ENCODE measurements at places on chromosomes 12 and 14. TPM values are rescaled to one million over a fixed set of nuclear protein-coding genes. Genes with fewer than 3 reads are reported as not detected.

- peak; percentile 5 for DNase-seq
These were observed 75.2 kb downstream of the NTS start for GRCh38 chr12:85949253-85949652.

DNA sequence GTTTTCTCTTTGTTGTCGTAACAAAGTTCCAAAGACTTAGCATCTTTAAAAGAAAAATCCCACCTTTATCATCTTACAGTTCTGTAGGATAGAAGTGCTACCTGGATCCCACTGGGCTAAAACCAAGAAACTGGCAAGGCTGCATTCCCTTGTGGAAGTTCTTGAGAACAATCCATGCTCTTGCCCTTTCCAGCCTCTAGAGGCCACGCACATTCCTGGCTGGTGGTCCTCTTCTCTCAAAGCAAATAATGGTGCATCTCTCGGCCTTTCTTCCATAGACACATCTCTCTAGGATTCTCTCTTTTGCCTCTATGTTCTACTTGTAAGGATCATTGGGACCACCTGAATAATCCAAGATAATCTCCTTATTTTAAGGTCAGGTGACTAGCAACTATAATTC lies 8.2 kb upstream of the PAWR start:
- DNase-seq = no peak

DNA sequence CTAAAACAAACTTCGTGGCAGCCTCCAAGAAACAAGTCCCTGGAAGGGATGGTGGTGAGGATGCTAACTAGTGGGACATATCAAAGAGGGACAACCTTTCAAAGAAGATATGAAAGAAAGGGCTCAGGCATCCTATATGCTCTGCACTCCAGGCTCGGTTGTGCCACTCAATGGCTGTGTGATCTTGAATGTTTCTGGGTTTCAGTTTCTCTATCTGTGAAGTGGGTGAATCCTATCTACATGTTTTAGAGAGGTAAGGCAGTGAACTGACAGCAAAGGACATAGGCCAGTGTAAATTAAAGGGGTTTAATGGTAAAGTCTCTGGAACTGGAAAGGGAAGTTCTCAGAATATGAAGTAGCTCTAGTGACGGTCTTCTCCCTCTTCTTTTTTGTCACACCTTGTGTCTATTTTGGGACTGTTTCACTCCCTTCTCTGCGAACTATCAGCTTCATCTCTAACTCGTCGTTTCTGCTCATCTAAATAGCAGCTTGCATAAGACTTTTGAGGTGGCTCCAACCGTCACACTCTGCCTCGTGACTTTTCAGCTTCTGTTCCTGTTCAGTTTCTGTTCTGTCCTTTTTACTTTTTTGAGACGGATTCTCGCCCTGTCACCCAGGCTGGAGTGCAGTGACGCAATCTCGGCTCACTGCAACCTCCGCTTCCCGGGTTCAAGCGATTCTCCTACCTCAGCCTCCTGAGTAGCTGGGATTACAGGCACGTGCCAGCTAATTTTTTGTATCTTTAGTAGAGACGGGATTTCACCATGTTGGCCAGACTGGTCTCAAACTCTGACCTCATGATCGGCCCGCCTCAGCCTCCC lies 273.6 kb downstream of the SUDS3 start:
- DNase-seq = no peak

GRCh38 chr12:127414636-127415035 lies 852.3 kb upstream of the TMEM132C start:
- no peak for DNase-seq

DNA sequence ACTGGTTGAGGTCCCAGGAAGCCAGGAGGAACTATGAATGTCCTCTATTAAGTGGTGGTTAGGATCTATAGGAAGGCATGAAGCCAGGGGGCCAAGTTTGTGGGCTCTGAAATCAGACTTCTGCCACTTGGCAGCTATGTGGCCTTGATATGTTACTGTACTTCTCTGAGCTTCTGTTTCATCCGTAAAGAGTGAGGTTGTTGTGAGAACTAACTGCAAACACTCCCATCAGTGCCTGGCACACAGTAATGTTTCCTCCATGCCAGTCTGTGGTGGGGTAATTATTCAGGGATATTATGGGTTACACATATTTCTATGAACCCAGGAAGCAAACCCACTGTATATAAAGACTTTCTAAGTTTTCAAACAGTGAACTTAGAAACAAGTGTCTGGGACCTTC lies 57.4 kb downstream of the PLXNC1 start:
- no peak for DNase-seq

- peak; percentile 72 for DNase-seq
These were observed 1.4 kb upstream of the KCNK13 start for GRCh38 chr14:90060312-90060964.

DNA sequence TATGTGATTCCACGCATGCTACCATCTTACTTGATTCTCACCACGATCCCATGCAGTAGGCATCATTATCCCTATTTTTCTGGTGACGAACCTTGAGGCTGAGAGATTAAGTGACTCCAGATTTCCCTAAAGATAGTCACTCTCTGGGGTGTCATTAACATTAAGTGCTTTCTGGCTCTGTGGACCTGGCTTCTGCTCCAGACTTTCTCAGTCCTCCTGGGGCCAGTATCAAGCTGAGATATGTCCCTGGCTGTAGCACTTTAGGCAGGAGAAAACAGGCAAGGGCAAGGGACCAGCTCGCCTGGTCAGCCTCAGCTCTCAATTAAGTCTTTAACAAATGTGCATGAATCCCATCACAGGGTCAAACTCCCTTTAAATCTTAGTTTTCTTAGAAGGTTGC lies 38.3 kb upstream of the PRB2 start:
- no peak for DNase-seq

The ADCY6 gene
- 43.3 TPM for total RNA-seq

- no peak for DNase-seq
These were observed 39.4 kb upstream of the ATXN2 start for GRCh38 chr12:111638556-111638955.

The LRCOL1 gene
- total RNA-seq = 3.2 TPM

- no peak for DNase-seq
These were observed 72.3 kb downstream of the METTL25 start for GRCh38 chr12:82430541-82431145.

- no peak for DNase-seq
These were observed 8.4 kb downstream of the CD69 start for GRCh38 chr12:9752145-9752933.

DNA sequence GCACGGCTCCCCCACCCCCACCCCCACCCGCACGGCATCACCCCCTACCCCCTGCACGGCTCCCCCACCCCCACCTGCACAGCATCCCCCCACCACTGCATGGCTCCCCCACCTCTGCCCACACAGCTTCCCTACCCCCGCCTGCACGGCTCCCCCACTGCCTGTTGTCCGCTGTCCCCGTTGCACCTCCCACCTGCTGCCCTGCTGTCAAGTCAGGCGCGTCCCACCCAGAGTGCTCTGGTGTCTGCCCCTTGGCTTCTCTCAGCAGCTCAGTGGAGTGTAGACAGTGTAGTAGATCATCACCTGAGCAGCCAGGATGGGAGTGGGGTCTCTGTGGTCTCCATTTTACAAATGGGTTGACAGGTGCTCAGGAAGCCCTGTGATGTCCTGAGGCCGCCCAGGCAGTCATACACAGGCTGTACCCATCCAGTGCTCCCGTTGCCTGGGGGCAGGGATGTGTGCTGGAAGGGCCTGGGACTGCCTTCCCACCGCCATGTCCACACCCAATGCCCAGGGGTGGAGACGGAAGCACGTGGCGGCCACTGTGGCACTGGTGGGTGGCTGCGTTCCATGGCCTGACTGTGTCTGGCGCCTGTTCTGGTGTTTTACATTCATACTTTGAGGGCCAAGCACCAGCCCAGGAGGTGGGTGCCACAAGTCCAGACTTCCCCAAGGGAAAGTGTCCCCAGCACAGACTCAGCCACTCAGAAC lies 32.5 kb downstream of the PACS2 start:
- DNase-seq = no peak

DNA sequence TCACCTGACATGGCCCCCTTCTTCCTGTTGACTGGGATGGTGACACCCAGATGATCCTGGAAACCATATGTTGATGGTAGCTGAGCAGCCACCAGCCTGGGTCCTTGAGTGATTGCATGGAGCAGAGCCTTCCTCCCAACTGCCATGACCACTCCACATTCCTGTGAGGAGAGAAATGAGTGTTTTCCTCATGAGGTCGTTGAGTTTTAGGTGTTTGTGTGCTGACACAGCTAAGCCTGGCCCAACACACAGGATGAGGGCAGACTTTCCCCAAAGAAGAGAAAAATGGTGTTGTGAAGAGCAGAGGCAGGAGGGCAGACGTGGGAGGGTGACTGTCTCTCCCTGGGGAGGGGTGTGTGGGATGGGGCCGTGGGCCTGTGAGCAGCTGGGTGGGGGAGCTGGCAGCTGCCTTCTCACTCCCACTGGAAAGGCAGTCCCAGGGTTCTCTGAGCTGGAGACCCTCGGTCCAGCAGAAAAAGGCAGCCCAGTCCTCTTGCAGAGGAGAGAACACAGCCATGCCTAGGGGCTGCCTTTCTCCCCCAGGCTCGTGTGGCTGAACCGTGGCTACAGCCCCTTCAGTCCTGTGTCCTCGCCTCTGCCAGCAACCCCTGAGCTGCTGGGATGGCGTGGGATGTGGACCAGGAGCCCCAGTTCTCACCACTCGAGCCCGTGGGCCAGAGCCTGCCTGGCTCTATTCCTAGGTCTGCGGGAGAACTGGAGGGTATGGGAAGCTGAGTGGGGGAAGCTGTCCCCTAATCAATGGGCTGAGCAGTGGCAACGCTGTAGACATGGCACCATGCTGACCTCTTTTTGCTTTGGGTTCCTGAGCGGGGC lies 257.0 kb downstream of the ADGRD1 start:
- DNase-seq = no peak

- no peak for DNase-seq
These were observed 99.8 kb downstream of the PTGER2 start for GRCh38 chr14:52413729-52414408.

The KRT74 gene
- not detected for total RNA-seq

GRCh38 chr12:12088147-12088546 lies 17.4 kb downstream of the BCL2L14 start:
- DNase-seq = no peak

DNA sequence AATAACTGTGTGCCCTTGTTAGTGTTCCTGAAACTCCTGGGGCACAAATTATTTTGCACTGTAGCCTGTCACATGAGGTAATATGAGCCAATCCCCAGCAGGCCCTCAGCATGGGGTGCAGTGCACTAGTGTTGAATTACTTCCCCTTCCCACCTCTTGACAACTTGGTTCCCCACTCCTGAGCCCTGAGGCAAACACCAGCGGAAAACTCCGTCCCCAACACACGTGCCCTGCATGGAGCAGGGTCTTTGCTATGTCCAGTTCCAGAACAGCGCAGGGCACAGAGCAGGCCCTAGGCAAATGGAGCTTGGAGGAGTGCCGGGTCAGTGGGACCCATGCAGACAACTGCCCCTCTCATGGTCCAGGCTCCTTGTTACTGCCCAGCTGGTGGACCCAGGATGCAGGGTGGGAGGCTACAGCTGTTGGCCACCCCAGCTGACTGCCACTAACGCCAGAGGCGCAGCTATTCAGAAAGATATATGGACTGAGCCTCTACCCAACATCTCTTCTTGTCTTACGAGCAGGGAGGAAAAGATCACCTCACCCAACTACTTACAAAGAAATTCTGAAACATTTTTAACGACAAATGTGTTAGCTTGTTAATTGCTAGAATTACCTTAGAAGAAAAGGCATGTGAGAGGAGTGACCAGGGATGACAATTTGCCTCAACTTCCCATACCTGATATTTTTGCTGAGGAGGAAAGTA lies 71.6 kb downstream of the NT5DC3 start:
- DNase-seq = no peak

- DNase-seq = no peak
These were observed 20.6 kb downstream of the GNG2 start for GRCh38 chr14:51880835-51881580.

DNA sequence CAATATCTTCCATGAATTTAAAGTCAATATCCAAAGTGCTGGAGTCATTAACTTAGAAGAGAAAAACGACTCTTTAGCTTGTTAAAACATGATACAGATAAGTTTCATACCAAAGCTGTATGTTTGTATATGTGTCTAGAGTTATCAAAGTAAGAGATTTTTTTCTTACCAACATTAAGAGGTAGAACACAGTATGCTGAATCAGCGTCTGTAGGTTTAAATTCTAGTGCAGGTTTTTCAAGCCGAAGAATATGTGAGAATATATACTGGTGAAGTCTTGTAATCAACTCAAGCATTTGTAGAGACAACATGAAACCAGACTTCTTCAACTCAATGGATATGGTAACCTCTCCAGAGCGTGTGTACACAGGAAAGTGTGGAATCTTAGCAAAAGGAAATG lies 49.6 kb downstream of the DICER1 start:
- no peak for DNase-seq
